ENCODE measurements at places on chromosomes 2 and 18.

- peak; percentile 25 for DNase-seq
These were observed 21.9 kb upstream of the USP14 start for GRCh38 chr18:136433-136832.

DNA sequence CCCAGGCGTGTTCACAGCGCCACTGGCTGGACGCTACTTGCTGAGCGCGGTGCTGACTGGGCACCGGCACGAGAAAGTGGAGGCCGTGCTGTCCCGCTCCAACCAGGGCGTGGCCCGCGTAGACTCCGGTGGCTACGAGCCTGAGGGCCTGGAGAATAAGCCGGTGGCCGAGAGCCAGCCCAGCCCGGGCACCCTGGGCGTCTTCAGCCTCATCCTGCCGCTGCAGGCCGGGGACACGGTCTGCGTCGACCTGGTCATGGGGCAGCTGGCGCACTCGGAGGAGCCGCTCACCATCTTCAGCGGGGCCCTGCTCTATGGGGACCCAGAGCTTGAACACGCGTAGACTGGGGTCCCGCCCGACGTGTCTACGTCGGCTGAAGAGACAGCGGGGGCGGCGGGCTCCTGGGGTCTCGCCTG, 891 bp upstream of the KHK start:
- peak; percentile 55 for DNase-seq

- no peak for DNase-seq
These were observed 21.9 kb downstream of the COPS9 start for GRCh38 chr2:240114233-240114632.

DNA sequence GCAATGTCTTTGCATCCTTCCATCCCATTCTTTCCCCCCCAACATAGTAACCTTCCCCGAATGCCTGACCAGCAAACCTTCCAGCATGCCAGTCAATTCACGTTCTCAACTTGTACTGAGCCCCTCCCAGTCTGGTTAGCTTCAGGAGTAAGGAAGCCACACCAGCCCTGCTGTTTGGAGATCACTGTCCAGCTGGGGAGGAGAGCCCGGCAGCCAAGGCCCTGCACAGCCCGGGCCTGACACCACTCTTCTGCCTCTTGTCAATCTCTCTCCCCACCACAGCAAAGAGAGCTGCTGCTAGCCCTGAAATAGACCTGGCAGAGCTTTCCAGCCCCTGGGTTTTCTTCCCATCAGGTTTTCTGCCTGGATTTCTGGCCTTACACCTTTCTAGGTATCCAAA, 185.8 kb upstream of the ID2 start:
- DNase-seq: no peak

DNA sequence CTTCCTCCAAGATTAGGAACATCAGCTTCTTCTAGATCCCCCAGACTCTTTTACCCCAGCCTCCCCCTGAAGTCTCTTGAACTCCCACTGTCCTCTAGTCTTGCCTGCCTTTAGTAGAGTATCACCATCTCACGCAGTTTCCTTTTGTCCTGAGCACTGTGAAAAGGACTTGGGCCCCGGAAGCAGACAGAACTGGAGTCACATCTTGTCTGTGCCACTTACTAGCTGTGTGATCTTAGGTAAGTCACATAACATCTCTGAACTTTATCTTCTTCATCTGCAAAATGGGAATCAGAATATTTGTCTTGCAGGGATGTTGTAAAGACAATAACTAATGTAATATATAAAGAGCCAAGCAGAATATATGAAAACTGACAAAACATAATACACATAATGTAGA, 8.4 kb upstream of the TRABD2A start:
- DNase-seq: peak; percentile 12

- no peak for DNase-seq
These were observed 46.9 kb upstream of the EFEMP1 start for GRCh38 chr2:55970500-55970899.

DNA sequence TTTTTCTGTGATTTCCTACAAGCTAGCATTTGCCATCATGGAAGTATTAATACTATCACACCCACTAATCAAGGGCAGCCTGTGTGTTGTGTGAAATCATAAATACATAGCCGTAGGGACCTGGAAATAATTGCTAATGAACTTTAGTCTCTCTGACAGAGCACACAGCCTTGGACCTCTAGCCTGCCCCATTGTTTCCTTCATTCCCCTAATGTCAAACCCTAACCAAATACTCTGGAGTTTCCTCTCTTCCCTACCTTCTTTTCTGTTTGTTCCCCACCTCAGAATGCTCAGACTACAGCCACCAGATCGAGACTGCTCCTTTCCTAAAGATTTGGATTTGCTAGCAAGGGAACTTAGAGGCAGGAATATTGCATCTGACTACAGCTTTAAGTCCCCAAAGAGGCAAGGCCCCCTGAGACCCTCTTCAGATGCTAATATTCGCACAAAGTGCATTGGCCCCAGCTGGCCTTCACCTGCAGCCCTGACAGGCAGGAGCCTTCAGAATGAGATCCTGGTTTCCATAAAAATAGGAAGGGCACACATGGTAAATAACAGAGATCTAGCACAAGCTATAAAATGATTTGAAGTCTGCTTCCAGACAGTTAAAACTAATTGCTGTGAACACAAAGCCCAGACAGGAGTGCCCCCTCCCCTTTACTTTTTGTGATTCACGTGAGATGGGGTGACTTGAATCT, 279.2 kb upstream of the DCC start:
- DNase-seq: no peak

- DNase-seq: no peak
These were observed 13.0 kb downstream of the AMER3 start for GRCh38 chr2:130768191-130768855.

DNA sequence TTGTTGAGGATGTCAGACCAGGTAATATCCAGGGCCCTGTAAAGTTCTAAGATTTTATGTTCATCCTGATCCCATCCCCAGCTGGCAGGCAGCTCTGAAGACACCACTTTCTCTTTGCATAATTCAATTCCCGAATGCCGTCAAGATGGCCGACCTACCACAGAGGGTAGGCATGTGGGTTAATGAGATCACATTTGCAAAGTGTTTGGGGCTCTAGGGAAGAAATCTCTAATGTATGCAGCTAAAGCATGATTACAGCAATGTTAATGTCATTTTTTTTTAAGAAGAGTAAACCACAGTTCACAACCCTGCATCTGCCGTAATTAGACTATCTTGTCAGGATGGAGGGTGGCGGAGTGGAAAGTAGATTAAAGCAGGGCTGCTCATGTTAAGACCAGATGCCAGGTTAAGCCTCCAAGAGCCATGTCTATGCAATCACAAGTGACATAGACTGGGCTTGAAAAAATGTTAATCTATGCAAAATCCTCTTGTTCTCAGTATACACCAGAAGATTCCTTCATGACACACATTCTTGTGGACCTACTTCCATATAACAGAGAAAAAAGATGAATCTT, 131.4 kb downstream of the ALK start:
- no peak for DNase-seq

DNA sequence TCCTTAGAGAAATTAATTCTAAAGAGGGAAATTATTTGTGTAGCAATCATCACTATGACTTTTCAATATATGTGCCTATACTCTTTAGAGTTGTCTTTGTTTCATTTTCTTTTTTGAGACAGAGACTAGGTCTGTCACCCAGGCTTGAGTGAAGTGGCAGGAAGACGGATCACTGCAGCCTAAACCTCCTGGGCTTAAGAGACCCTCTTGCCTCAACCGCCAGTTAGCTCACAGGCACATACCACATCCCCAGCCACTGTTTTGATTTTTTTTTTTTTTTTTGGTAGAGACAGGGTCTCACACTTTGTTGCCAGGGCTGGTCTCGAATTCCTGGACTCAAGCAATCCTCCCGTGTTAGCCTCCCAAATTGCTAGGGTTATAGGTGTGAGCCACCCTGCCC, 12.4 kb downstream of the YWHAQ start:
- DNase-seq: no peak

DNA sequence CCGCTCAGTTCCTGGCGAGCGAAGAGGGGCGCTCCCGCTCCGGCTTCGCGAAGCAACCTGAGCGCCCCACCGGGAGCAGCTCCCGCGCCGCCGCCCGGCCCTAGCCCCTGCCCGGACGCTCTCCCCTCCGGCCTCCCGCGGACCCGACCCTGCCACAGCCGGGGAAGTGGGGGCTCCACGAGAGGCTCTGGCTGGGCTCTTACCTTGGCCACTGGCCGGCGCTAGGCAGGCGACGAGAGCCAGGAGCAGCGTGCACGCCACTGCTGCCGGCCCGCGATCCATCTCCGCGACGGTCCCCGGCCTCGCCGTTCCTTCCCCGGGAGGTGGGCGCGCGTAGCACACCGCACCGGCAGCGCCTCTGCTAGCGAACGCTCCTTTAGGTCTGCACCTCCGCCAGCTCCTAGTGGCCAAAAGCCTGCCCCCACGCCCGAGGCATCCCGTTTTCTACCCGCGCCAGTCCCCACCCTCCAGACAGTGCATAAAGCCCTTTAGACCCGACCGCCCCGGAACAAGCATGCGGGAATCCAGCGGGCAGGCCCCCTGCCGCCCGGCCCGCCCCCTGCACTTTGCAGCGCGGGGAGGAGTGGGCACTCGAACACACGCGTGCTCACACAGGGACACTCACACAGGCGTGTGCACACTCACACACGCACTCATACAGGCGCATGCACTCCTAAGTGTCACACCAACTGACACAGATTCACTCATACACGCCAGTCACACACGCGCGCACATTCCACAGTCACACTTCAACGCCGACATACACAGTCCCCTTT, at the start of gene LRP2:
TSS of gene LRP2 (minus strand) at position 417 of the 776 bp plus-strand sequence. CDS start at position 282, 135 bp downstream.
- DNase-seq: peak; percentile 21

DNA sequence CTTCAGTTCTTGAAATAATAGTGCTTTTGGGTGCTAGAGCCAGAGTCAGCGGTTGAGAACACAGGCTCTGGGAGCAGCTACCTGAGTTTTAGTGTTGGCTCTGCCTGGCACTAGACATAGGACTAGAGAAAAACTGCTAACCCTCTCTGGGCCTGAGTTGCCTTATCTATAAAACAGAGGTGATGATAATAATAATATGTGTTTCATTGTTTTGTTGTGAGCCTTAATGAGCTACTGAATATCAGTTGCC, 391.7 kb downstream of the PTPRM start:
- no peak for DNase-seq

GRCh38 chr2:101972621-101973434, 18.9 kb upstream of the IL1R2 start:
- DNase-seq: no peak

DNA sequence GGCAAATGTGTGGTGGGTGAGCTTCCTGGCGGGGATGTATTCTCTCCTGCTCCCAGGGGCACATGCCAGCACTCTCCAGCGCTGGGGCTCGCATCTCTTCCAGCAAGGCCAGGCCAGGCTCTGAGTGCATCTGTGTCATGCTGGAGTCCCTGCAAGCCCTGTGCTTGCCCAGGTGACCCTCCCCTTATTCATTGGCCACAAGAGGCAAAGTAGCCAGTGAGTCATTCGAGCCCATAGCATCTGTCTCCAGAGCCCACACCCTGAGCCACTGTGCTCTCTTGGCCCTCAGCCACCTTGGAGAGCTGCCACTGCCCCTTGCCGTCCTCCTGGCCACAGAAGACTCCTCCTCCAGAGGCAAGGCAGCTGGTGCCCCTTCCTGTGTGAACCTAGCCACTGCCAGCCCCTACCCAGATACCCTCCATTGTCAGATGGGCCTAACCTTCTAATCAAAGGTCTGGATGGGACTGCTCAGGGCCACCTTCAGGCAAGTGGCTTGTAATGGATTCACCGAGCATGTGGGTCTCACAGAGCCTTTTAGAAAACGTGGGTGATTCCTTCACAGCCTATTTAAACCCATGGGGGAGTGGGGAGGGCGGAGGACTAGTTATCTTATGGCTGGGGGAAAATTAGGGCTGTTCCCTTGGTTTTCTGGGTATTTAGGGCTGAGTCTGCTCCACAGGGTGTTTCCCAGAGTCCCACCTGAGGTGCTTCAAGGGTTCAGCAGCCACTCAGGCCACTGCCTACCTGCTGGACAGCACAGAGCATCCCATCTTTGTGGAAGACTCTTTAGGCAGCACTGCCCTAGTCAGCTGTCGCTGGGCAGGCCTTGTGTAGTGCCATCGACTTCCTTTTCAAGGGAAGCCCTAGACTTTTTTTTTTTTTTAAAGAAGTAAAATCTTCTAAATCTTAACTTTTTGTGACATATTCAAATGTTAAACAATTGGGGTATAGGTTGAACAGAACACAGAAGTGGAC, 137.4 kb downstream of the ACOXL start:
- no peak for DNase-seq

GRCh38 chr2:85355073-85355410, 473 bp downstream of the ELMOD3 start:
- peak; percentile 25 for DNase-seq

DNA sequence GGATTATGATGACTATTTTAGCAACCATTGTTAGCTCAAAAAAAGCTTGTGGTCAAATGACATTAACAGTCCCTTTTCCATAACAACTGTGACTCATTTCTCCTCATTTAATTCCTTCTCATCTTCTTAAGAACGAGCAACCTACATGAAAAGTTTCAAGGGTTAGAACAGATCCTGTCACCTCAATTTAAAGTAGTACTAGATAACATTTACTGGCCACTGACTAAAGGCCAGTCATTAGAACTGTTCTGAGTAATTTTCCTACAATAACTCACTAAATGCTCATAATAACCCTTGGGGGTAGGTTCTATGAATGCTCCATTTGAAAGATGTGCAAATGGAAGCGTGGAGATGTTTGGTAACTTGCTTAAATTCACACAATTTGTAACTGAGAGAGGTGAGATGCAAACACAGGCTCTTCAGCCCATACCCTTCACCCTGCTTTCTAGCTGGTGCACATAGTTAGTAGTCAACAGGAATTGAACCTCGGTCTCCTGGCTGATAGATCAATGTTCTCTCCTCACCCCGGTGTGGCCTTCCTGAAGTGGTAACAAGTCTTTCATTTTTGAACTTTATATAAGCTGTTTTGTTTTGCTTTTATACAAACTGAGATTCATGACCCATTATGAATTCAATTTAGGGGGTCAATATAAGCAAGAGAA, 212.5 kb downstream of the SETBP1 start:
- DNase-seq: no peak

- no peak for DNase-seq
These were observed 14.2 kb downstream of the IDH1 start for GRCh38 chr2:208240619-208241209.

- no peak for DNase-seq
These were observed 141.7 kb downstream of the CMPK2 start for GRCh38 chr2:6723865-6724604.

DNA sequence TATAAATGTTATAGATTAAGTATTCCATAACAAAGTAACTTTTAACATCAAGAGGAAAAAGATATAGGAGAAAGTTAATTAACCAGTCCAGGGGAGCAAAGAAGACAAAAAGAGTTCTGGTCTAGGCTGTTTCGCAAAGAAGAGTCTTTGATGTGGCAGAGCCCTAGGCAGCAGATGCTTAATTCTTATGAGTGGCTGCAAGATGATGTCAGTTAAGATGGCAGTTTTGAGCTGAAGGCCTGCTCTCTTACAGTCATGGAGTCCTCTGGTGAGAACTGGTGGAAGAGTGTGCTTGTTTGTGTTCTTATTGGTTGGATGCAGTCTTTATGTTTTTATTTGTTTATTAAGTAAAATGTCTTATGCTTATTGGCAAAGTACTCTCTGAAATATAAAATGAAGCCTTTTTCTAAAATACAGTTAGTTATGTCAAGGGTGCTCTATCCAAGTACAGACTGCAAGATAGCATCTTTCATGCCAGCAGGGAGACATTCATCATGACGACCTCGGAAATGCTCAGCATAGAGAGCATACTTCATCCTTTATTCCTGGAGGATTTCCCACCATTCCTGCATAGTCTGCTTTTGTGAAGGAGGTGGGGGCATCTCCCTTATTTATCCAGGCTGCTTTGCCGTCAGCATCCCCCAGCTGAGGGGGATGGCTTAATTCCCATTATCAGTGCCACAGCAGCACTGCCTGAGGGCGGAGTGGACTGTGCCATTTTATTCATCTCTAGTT, 38.9 kb upstream of the SERPINE2 start:
- no peak for DNase-seq
